ENCODE measurements at places on chromosomes 6 and 20.

DNA sequence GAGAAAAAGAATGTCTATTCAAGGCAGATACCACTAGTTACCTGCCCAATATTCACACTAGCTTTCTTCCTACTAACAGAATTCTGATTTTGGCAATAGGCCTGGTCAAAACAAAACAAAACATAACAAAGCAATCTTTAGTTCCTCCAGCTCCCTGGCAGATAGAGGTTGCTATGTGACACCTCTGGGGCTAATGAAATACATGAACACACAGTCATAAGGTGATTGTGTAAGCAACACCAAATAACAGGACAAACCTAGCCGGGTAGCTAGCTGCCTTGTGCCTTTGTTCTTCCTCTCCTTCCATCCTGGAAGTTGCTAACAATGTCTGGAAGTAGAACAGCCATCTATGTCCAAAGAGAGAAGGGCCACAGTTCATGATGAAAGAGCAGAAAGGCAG, 6.0 kb upstream of the HMGN3 start:
- DNase-seq = peak; percentile 35

DNA sequence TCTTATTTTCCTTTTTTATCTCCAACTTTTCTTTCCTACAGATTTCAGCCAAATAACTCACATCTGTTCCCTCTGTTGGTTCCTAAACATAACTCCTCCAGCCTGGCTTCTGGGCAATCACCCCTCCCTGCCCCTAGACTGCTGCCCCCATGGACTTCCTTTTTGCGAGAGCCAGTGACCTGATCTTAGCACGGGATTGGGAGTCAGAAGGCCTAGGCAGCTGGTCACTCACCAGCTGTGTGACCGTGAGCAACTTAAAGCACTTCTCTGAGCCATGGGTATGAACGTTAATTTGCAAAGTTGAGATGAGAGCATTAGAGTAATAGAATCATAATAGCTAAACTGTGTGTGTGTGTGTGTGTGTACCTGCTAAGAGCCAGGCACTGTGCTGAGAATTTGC, 4.5 kb upstream of the MMP9 start:
- DNase-seq = no peak

GRCh38 chr6:6843057-6843627, 254.6 kb downstream of the LY86 start:
- peak; percentile 59 for DNase-seq

DNA sequence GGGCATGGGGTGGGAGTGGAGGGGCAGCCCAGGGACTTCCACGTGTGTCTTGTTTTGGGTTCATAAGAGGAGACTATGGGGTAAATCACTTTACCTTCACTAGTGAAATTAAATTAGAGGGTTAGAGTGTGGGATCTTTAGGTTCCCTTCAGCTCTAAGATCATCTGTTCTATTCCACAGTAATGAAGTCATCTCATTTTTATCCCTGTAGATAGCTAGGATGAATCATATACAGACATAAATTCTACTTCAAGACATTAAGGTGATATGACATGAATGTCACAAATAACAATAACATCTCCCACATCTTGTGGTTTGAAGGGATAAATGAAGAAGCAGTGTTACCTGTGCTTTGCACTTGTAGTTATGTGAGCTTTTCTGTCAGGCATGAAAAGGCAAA, 83.8 kb downstream of the ELOVL4 start:
- no peak for DNase-seq

- peak; percentile 89 for DNase-seq
Observed at GRCh38 chr6:74879234-74879633, 326.6 kb downstream of the COL12A1 start.

DNA sequence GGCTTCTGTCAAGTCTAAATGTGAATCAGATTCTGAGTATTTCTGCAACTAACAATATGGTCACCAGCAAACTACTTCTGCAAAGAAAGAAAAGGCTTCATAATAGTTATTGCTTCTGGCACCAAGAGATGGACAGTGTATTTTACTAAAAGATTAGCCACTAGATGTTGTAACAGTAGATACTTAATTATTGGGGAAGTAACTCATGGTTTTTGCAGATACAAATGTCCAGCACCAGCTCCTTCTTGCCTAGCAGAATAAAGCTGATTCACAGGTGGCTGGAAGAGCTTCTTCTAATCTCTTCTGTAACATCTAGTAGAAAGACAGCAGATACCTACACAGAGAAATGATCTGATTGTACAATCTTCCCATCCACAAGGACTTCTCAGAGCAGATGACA, 21.2 kb downstream of the ATXN1 start:
- DNase-seq = no peak

DNA sequence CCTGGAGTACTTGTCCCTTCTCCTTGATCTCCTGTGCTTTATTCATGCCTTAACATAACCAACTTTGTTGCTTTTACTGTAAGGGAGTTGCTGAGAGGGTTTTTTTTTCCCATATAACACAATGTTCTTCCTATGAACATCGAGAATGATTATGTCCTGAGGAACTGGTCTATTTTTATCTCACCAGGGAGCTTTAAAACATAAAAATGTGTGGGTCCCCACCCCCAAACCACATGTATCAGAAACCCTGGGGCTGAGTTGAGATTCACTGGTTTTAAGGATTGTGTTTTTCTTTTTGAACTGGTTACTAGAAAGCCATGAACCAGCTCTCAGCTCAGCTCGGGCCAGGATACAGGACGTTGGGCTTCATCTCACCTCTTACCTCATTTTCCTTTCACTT, 118.5 kb upstream of the JAG1 start:
- DNase-seq = no peak

- DNase-seq = no peak
Observed at GRCh38 chr6:127204281-127204680, 62.4 kb upstream of the RNF146 start.
